ENCODE measurements at places on chromosomes 5 and 9.

GRCh38 chr9:35520364-35520710 is 30.4 kb downstream of the RUSC2 start:
- no peak for DNase-seq

DNA sequence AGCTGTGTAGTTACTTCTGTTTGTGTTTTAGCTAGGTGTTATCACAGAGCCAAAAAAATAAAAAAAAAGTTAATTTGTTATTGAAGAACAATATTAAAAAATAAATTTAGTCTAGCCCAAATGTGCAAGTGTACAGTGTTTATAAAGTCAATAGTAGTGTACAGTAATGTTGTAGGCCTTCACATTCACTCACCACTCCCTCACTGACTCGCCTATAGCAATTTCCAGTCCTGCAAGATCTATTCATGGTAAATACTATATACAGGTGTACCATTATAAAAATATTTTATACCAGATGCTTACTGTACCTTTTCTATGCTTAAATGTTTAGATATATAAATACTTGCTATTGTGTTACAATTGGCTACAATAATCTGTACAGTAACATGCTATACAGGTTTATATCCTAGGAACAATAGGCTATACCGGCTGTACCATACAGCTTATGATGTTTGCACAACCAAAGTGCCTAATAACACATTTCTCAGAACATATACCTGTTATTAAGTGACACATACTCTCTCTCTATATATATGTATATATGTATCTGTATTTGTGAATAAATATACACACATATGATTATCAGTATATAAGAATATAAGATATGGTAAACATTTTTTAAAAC is 341.4 kb upstream of the EDIL3 start:
- DNase-seq: no peak

DNA sequence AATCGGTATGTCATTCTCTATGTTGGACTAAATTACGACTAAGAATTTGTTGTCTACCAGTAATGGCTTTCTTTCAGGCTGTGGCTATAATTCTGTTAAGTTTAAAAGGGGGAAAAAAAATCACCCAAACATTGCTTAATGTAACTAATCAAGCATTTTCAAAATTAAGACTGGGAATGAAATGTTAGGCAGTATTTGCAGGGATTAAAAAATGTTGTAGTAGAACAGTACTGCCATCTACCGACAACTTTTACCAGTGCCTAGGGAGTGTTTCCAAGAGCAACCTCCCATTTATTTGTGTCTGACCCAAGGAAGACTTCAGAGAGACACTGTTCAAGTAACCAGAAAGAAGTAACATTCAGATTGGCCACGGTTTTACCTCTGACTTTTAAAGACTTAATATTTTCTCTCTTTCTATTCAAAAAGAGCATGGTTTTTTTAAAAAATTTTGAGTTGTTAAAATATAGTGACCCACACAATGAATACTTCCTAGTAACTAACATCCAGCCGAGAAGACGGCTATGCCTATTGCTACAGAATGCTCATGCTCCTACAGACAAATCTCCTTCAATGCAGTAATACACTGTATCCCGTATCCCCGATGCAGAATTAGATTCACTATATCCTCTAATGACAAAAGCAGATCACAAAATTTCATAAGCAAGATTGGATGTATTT is 92.4 kb downstream of the ARL15 start:
- DNase-seq: no peak

- DNase-seq: no peak
These were observed 113.3 kb downstream of the PPP2R2B start for GRCh38 chr5:146765089-146765832.

DNA sequence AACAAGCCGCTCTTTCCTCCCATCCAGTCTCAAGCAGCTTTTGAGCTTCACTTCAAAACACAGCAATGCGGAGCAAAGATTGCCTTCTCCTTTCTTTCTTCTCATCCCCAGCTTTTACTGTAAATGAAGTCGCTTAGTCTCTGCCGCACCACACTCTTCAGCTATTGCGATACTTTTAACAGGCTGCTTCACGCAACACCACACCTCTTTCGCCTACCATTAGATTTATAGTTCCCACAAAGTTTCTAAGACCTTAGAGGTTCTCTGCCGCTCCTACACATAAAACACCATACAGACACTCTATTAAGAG is 711 bp downstream of the PGGT1B start:
- DNase-seq: no peak

DNA sequence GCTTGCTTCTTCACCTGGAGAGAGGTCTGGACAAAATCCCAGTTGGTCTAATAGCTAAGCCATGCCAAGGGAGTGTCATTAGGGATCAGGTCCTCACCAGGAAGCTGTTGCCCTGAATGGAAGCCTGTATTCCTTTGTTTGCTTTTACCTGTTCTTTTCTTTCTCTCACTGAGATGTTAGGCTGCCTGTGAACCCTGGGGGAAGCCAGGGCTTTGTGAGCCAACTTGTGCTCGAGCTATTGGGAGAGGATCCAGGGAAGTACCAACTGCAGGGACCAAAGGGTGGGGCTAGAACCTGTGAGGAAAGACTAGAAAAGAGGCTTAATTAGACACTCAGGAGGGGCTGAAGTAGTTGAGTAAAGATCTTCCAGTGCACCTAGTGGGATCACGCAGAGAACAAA is 451.2 kb upstream of the TLE4 start:
- DNase-seq: no peak

DNA sequence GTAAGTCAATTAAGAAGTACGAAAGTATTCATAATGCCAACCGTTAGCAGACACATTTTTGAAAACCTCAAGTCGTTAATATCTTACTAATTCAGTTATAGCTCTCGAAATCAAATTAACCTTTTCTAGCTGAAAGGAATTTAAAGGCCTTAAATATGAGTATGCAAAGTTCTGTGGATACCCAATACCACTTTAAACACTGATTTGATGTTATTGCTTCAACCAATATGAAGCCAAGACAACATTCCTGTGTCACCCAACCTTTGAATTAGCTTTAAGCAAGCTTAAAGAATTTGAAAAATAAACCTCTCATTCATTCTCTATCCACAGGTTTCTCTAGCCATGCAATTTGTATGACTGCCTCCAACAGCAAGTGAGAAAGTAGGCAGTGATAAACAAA is 204.5 kb downstream of the MCTP1 start:
- DNase-seq: no peak

DNA sequence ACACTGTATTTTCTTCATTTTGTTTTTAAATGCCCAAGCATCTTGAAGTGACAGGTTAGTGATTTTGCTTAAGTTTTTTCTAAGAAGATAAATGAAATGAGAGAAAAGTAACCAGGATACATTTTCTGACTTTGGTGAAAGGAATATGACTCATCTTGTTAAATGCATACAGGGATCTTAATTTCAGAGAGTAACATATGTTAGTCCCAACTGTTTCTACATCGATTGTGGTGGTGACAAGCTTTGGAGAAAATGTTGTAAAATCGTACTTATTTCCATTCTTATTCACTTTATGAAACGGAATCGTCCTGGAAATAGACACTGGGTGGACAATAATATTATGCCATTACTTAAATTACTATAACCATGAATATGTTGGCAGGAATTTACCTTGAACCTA is 107.5 kb downstream of the KCNN2 start:
- DNase-seq: no peak

DNA sequence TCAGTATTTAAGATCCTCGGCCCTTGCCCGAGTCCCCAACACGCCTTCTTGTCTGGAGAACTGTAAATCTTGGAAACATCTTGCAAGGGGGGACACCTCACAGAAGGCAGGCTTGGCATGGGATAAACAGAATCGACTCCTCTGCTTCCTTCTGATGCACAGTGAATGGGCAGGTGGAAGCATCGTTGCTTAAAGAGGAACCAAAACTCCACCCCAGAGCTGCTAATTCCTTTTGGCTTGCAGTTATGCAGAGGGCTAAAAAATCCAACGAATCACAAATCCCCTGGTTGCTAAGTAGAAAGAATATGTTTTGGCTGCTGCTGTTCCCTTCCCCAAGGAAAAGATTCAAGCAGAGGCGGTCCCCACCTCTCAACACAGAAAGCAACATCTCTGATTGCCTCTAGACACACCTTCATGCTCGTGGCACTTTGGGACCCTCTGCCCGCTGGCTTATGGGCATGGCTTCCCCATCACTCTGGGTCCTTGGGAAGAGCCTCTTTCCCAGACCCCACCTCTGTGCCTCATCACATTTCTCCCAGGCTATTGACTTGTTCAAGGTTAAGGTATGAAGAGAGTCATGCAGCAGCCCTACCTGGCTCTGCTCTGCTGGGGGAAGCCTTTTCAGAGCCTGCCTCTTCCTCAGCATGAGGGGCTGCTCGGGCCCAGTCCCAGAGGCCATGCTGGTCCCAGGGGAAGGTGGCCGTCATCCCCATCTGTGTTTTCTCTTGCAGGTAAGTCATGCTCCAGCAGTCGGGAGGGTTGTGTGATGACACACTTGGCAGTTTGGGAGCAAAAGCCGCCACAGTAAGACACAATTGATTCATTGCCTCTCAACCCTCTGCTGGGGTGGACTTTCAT is 137.1 kb downstream of the KCNIP1 start:
- no peak for DNase-seq

DNA sequence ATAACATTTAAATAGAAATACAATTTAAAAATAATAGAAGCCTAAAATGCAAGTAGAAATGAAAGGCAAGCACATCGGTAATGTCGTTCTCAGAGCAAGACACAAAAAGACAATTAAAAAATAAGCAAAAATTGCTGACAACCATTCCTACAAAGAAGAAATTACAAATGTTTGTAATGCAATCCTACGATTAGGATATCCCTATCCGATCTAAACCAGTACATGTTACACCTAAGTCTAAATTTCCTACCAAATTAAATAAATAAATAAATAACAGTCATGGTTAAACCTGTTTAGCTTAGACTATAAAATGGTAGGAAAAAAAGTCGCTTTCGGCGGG is 90.0 kb downstream of the ANXA2R start:
- DNase-seq: no peak

- no peak for DNase-seq
These were observed 4.3 kb downstream of the BBLN start for GRCh38 chr9:128164307-128164885.

DNA sequence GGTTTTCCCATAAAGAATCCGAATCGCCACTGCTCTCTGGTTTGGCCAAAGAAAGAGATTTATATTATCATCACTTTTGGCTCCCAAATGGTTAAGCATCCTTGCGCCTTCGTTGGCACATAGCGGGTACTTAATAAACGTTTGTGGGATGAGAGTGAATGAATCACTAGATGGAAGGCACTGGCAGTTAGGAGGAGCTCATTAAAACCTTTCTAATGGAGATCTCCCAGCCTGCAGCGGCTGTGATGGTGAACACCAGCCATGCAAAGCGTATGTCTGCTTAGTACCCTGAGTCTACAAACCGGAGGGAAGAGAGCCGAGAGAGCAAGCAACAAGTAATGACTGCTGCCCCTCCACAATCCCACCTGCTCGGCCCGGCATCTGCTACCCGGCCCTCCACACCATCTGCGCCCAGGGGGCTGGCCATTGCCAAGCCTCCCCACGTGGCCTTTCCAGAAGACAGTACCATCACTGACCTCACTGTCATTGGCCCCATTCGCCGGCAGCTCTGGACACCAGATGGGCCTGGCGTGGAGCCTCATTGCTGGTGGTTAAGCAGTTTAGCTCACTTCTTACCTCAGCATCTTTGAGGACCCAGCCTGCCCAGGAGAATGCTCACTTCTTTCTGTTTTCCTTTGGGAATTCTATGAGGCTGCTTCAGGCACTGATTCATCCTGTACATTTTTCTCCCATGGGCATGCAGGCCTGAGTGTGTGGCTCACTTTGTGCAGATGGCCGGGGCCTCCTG is 39.3 kb upstream of the ANKRD33B start:
- DNase-seq: no peak

- no peak for DNase-seq
These were observed 124.1 kb upstream of the KCNN2 start for GRCh38 chr5:114237766-114238165.

GRCh38 chr9:87392086-87392485 is 105.6 kb upstream of the DAPK1 start:
- no peak for DNase-seq

- no peak for DNase-seq
These were observed 298.2 kb upstream of the RFX3 start for GRCh38 chr9:3823842-3824475.

- no peak for DNase-seq
These were observed at the start of gene PDLIM4 for GRCh38 chr5:132257131-132258101. Gene PDLIM4 (plus strand): TSS chr5:132257696. CDS start chr5:132257735, 39 bp downstream.

- no peak for DNase-seq
These were observed 165.8 kb downstream of the GADD45G start for GRCh38 chr9:89770531-89771174.

- no peak for DNase-seq
These were observed 461.8 kb downstream of the KIF4B start for GRCh38 chr5:155475318-155475717.

DNA sequence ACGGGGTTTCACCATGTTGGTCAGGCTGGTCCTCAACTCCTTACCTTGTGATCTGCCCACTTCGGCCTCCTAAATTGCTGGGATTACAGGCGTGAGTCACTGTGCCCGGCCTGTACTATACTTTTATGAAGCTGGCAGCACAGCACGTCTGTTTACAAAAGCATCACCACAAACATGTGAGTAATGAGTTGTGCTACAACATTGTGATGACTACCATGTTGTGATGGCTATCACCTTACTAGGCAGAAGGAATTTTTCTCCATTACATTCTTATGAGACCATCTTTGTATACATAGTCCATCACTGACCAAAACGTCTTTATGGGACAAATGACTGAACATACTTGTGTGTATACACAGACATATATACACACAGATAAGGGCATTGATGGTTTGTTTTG is 1019.0 kb downstream of the CDH18 start:
- no peak for DNase-seq

- DNase-seq: no peak
These were observed 7.1 kb downstream of the CCNH start for GRCh38 chr5:87405472-87406155.

DNA sequence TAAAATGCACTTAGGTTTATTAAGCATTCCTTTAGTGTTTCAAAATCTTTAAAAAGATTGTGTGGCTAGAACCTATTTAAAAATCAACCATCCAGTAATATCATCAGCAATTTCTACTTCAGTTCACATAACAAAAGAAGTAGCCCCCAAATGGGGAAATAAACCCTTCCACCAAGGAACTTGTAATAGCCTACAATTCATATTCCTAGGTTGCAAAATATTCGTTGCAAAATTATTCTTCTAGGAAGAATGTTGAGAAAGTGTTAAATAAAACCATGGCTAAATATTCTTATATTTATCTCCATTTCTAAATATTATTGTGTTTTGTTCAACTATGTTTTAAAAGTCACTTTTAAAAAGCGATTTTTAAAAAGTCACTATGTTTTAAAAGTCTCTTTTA is 177.9 kb upstream of the PRLR start:
- no peak for DNase-seq

GRCh38 chr5:166356096-166356495 is 1935.3 kb upstream of the WWC1 start:
- DNase-seq: no peak

DNA sequence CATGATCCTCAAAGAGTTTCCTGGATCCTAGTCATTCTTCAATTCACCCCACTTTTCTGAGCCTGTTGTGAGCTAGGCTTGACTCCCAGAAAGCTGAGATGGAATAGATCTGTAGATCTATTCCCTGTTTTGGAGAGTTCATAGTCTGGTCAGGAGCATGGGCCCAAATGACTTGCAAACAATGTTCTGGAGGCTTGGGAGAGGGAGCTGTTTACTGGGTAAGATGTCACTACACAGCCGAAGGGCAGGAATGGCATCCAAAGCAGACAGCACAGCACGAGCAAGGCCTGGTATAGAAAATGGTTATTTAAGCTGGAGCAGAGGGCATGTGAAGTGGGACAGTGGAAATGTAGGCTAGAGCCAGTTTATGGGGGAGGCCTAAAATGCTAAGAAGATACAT is 152.5 kb upstream of the ALDH1B1 start:
- no peak for DNase-seq

GRCh38 chr9:75797085-75797580 is 93.3 kb upstream of the PCSK5 start:
- DNase-seq: no peak
